ENCODE measurements at places on chromosomes 6 and 20. TPM values are rescaled to one million over a fixed set of nuclear protein-coding genes. Genes with fewer than 3 reads are reported as not detected.

- peak; percentile 26 for DNase-seq
Observed at GRCh38 chr6:167553736-167554119, 228.8 kb downstream of the TTLL2 start.

- DNase-seq, result no peak
Observed at GRCh38 chr20:24648481-24648880, 179.1 kb downstream of the SYNDIG1 start.

Gene CRISP3
- 0.20 TPM for total RNA-seq

Gene GLP1R
- total RNA-seq, result not detected

Gene LRRC1
- total RNA-seq, result 14.0 TPM
